Stimulated activated CD8-positive, alpha-beta memory T cell treated with anti-CD3 and anti-CD28 coated beads, Interleukin-7, amount 100 ng/mL, for 48 hours (primary cell): ENCODE measurements at places on chromosomes 7 and 10.

- DNase-seq = no peak
Measured at GRCh38 chr7:41292487-41292886, 410.4 kb downstream of the INHBA start.

GRCh38 chr10:62056698-62057097, 155.2 kb downstream of the ARID5B start:
- DNase-seq = no peak

DNA sequence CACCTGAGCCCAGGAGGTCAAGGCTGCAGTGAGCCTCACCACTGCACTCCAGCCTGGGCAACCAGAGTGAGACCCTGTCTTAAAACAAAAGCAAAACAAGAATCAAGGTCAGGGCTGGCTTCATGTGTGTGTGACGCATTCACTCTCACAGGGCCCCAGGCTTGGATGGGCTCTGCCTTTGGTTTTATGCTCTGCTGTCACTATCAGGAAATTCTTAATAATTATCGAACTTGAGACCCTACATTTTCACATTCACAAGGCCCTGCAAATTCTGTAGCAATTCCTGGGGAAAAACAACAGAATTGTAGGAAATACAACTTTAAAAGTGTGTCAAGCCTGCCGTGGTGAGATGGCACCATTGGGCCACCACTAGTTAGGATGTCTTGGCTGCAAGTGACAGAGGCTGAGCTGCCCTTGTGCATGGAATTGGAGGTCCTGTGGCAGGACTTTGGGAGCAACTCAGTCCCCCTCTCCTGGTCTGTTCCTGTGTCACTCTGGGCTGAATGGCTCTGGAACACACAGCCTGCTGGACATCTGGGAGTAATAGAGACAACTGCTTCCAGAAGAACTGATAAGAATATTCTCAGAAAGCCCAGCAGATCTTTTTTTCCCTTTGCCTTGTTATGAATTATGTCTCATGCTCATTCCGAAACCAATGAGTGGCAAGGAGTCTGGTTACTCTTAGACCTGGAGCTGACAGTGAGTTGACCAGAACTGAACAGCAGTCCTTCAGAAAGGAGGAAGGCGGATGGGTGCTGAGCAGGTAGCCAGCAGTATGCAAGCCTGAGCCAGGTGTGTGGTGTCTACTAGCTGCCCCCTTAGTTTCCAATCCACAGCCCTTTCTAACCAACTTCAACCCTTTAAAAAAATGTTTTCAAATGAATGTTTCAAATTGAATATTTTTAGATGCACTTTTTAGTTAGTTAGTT, 3.6 kb downstream of the UBE2D4 start:
- no peak for DNase-seq

- DNase-seq = no peak
Measured at GRCh38 chr7:48188776-48189520, 17.7 kb downstream of the ABCA13 start.

DNA sequence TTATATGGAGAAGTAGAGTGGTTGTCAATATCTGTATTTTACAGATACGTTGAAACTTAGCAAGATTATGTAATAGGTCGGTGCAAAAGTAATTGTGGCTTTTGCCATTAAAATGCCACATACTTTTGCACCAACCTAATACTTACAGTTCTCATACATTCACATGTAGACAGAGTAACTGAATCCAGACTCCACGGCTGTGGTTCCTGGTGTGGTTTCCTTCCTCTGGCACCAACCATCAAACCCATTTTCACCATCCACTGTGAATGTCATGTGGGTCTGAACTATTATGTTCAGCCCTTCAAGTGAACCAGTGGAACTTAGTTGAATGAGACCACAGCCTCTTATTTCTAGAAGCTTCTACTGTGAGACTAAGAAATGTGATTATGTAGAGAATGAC, 31.5 kb upstream of the SLIT1 start:
- no peak for DNase-seq

DNA sequence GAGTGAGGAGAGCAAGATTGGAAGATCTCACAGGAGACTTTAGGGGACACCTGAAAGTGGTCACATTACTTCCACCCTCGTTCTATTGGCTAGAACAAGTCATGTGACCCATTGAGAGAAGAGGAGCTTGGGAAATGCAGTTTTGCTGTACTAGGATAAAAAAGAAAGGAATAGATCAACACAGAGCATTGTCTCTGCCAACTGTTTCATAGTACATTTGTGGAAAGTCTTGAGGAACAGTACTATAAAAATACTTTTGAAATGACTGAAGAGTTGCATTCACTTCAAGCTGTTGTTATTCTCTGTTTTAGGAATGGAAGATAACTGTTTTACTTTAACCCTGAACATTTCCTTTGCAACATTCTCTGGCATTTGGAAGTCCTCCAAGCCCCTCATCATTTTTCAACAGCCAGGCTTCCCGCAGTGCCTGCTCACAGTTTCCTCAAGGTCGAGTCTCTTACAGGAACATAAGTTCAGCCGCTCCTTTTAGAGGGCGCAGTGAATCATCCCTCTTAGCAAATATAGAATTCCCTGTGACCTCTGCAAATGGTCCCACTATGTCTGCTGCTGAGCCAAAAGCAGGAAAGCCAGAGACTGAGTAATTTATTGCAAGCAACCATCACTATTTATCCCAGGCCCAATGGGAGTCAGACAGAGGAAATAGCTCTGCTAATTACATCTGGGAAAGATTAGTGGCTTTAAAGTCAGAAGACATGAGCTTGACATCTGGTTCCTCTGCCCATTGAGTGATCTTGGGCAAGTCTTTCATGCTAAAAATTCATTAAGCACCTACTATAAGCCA, 40.7 kb downstream of the MRPL32 start:
- no peak for DNase-seq

- DNase-seq = no peak
Measured at GRCh38 chr10:89427629-89428028, 13.3 kb downstream of the IFIT5 start.

GRCh38 chr7:155378959-155379871, 78.7 kb upstream of the EN2 start:
- DNase-seq = no peak

GRCh38 chr10:689452-690371, at the start of gene DIP2C:
TSS of gene DIP2C (minus strand) at chr10:689668. CDS start at chr10:689578, 90 bp downstream.
- no peak for DNase-seq

GRCh38 chr7:70314221-70314620, 715.9 kb downstream of the AUTS2 start:
- no peak for DNase-seq

DNA sequence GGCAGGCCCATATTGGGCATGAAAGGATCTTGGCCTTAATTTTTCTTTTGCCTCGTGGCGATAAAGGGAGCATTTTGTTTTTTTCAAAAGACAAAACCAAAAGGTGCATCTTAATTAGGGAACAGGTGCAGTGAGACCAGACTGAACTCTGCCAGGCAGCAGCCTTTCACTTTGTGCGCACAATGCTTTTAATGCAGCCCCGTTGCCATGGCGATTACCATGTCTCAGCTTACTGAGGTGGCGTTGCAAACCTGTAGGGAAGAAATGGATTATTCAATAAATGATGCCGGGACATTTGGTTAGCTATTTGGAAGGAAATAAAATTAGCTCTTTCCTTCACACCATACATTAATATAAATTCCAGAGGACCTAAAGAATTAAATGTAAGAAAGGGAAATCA, 61.9 kb downstream of the MYL10 start:
- DNase-seq = no peak

- no peak for DNase-seq
Measured at GRCh38 chr7:19051767-19052375, 65.6 kb downstream of the TWIST1 start.

- no peak for DNase-seq
Measured at GRCh38 chr7:141257597-141257996, 183.7 kb downstream of the TMEM178B start.

DNA sequence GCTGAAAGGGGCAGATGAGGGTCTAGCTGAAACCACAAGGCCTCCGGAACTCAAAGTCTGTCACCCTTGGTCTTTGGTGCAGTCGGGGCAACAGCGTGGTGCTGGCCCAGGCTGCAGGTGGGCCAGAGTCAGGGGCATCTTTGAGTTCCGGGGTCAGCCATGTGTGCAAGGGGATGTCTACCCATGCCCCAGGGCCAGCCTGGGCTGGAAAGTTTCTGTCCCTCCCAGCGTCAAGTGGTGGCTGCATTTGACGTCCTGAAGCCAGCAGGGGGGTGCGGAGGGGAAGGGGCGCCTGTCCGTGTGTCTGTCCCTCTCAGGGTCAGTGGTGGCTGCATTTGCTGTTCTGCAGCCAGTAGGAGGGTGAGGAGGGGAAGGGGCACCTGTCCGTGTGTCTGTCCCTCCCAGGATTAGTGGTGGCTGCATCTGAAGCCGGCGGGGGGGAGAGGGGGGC, 638 bp downstream of the BRAT1 start:
- no peak for DNase-seq

GRCh38 chr10:93498166-93498565, 1.8 kb downstream of the CEP55 start:
- no peak for DNase-seq

DNA sequence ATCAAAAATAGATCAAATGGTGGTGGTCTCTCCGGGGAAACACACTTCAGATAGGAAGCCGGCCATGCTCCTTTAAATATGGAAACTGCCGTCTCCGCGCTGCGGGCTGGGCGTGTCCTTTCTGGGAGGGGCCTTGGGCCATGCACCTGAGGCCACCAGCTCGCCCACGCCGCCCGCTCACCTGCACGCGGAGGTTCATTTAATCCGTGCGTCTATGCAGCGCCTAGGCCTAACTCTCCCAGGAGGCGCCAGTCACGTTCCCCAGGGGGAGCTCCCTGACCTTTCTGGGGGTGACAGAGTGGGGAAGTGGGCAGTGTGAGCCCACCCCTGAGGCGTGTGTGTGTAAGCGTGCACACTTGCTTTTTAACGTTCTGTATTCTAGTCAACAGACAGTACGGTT, 64.0 kb downstream of the C10orf143 start:
- DNase-seq = no peak

DNA sequence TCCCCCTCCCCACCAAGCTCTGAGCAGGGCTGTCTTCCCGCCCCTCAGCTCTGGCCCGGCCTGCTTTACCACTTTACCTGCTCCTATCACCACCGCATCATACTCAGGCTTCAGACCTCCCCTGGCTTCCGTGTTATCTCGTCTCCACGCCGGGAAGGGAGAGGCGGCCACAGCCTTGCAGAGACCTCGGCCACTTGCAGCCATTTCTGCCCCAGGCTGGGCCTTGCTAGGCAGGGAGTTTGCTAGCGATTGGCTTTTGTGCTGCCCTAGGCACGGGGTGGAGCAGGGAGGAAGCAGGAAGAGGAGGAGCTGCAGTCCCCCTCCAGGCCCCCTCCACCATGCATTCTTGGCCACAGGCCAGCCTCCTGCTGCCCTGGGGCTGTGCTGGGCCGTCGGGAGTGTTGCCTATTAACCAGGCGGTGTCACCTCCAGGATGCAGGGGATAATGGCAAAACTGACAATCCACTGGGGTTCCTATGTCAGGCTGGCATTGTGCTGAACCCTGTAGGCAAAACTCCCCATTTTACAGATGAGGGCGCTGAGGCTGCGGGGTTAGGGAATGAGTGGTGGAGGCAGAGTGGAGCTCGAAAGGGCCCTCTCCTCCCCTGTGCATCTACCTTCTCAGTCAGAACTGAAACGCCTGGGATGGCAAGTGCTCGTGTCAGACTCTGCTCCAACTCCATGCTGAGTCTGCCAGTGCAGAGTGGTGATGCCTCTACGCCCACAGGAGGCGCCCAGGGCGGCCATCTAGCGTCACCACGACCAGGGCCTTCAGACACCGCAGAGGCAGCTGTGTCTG, at the start of gene PYROXD2:
Gene PYROXD2 (minus strand): TSS at position 251 of the 799 bp plus-strand sequence. CDS start 47 bp downstream, at position 204.
- peak; percentile 25 for DNase-seq

DNA sequence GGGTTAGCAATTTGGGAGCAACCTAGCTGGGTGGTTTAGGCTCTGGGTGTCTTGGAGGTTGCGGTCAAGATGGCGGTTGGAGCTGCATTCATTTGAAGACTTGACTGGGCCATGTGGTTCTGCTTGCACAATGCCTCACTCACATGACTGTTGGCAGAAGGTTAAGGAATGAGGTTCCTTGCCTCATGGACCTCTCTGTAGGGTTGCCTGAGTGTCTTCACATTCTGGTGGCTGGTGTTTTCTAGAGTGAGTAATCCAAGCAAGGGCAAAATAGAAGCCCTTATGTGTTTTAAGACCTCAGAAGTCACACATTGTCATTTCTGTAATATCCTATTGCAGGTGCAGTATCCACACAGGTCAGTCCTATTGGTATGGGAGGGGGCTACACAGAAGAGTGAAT, 52.0 kb downstream of the CDK14 start:
- DNase-seq = no peak

- DNase-seq = no peak
Measured at GRCh38 chr10:61859786-61860185, 41.7 kb upstream of the ARID5B start.
